ENCODE measurements at places on chromosomes 4 and X. TPM values are rescaled to one million over a fixed set of nuclear protein-coding genes. Genes with fewer than 3 reads are reported as not detected.

Gene PNMA6F
- not detected for total RNA-seq

Gene MORF4L2
- total RNA-seq = 110 TPM

Gene CFI
- total RNA-seq = not detected

Gene MAGEE2
- not detected for total RNA-seq

Gene WAS
- total RNA-seq = 155 TPM

Gene CHST7
- total RNA-seq = 13.3 TPM

Gene TMPRSS11B
- not detected for total RNA-seq

Gene FAAH2
- total RNA-seq = 2.3 TPM

Gene CASP3
- total RNA-seq = 66.3 TPM

Gene TDO2
- not detected for total RNA-seq

Gene ATOH1
- not detected for total RNA-seq

Gene BMPR1B
- not detected for total RNA-seq

Gene ANTXR2
- 46.7 TPM for total RNA-seq

Gene P2RY4
- total RNA-seq = 0.28 TPM

Gene SLC2A9
- total RNA-seq = 0.98 TPM

Gene IL9R
- total RNA-seq = 20.4 TPM

Gene CFAP99
- total RNA-seq = not detected

Gene UGT2B15
- not detected for total RNA-seq

Gene PLP1
- total RNA-seq = not detected

Gene DUSP9
- total RNA-seq = not detected

Gene ART3
- not detected for total RNA-seq

Gene FAM199X
- total RNA-seq = 12.0 TPM

Gene MTMR8
- total RNA-seq = 5.4 TPM

Gene GC
- not detected for total RNA-seq

Gene AFP
- not detected for total RNA-seq

Gene MAGEA6
- total RNA-seq = not detected

Gene SYN1
- 0.88 TPM for total RNA-seq

Gene PRRG1
- total RNA-seq = not detected

Gene NWD2
- total RNA-seq = not detected

Gene DCLK2
- total RNA-seq = not detected

Gene SSX2B
- not detected for total RNA-seq

Gene JAKMIP1
- 4.9 TPM for total RNA-seq

Gene SPANXA2
- total RNA-seq = not detected

Gene BRS3
- not detected for total RNA-seq

Gene RAB40AL
- 0.36 TPM for total RNA-seq

Measured in activated naive CD4-positive, alpha-beta T cell treated with anti-CD3 and anti-CD28 coated beads, Interleukin-2, amount 10 ng/mL, durations not matched to agents 5 hours and 36 hours (primary cell).